Hepatocyte (in vitro differentiated cells): ENCODE measurements at places on chromosomes 13 and 19. TPM values are rescaled to one million over a fixed set of nuclear protein-coding genes. Genes with fewer than 3 reads are reported as not detected.
A peak's percentile ranks its signal among the peaks of the same experiment; 100 is the strongest.

GRCh38 chr19:40175820-40176219 is 15.4 kb upstream of the MAP3K10 start:
- DNase-seq, result no peak

DNA sequence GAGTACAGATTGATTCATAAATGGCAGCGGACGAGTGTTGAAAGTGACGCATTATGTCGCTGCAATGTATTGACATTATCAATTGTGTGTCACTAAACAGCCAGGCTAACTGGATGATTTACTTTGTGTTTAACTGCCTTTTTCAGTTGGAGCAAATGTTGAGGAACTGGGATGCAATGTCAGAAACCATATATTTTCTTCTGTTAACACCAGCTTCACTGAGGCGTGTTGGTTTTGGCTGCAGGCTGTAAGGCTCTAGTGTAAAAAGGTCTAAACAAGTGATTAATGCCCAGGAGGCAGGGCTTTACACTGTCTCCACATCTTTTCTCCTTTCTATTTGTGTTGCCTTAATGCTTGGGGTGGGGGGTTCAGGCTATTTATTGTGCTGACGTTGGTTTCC is 80.1 kb downstream of the GGACT start:
- DNase-seq, result no peak

- DNase-seq, result no peak
Observed at GRCh38 chr13:93857126-93857525, 622.4 kb downstream of the DCT start.

DNA sequence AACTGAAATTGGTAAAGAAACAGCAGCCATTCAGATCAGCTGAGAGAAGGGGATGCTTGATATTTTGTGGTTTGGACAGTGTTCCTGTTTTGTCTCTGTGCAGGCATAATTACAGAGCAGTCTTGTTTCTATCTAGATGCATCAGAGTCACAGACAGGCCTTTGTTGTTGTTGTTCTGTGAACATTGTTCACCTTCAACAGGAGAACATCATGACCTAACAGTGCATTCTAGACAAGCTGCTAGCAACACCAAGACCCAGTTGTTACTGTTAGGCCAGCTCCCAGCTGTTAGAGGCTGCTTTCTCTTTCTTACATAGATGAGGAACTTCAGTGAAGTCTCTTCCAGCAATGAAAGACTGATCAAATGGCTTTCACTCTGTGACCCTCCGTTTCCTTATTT is 8.5 kb upstream of the LSR start:
- DNase-seq, result no peak

DNA sequence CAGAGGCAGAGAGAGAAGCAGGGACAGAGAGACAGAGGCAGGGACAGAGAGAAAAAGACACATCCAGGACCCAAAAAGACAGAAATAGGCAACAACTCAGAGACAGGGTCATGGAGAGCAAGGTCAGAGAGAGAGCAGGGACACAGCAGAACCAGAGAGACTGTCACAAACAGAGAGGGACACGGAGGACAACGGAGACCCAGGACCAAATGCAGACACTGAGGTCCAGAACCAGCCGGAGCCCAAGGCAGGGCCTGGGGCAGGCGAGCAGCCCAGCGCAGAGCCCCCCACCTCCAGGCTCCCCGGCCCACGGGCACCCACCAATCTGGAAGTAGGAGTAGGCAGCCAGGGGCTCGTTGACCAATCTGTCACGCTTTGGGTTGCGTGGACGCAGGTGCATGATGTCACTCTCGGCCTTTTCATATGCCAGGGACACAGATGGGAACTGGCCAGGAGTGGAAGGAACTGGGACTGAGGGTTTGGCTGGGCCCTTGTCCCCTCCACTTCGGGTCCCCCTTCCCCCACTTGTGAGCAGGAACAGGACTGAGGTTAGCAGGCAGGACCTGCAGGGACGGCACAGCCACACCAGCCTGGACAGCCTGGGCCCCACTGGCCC is 8.1 kb downstream of the TMEM147 start:
- no peak for DNase-seq

- no peak for DNase-seq
Observed at GRCh38 chr19:903266-903797, 9.7 kb downstream of the R3HDM4 start.

DNA sequence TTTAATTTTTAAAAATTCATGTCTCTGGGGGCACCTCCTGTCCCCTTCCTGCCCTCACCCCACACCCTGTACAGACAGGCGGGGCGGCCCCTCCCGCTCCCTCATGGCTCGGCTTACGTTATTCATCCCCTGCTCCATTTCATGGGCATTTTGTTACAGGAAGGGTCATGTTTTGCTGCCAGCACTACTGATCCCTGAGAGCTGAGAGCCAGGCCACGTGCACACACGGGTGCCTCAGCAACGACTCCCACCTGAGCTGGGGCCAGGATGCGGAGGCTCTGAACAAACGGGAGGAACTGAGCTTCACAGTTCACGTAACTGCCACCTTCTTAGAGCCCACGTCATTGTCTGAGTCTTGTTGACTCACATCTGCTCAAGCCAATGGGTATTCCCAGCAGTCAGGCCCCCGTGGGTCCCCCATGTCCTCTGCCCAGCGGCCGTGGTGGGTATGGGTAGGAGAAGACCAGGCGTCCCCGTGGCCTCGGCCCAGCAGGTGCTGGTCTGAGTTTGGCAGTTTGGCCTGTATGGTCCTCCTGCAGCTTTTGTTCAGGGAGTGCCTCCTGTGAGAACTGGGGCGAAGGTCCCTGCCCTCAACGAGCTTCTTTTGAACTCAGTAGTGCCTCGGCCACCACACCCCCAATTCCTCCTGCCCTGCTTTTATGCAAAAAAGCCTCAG is 16.4 kb upstream of the TMEM255B start:
- no peak for DNase-seq

- DNase-seq, result no peak
Observed at GRCh38 chr19:38842439-38843174, 7.2 kb downstream of the HNRNPL start.

GRCh38 chr13:34868733-34869132 is 73.3 kb upstream of the NBEA start:
- DNase-seq, result no peak

- DNase-seq, result no peak
Observed at GRCh38 chr19:8131517-8131916, 17.9 kb downstream of the FBN3 start.

DNA sequence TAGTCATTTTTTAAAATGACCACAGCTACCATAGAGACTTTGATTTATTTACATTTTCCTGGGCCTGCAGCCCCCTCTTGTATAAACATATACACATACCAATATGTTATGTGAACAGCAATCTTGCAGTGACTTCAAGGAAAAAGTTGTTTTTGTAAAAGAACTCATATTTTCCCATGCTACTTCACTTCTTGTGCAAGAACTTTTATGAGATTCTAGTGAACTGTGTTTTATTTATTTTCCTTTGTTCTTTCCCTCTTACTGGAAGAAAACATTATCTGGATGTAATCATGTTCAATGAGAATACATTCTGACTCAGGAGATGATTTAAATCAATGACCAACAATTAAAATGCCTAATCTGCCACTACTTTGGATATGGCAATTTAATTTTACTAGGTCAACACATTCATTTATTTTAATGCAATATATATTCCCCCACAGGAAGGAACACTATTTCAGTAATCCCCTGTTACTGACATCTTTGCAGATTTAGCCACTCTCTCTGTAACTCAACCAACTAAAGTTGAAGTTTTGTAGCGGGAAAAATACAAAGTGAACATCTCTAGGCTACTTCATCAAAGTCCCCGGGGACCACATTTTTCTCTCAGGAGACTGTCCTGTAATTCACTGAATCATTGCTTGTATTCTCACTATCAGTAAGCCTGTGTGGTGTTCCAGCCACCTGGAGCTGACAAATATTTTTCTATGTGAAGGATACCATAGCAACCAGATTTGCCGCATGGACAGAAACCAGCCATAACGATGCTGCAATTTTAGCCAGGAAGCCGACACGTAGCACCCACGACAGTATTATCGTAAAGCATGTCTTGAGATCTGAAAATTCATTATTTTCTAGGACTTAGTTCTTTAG is 90.5 kb downstream of the STARD13 start:
- peak; percentile 70 for DNase-seq

DNA sequence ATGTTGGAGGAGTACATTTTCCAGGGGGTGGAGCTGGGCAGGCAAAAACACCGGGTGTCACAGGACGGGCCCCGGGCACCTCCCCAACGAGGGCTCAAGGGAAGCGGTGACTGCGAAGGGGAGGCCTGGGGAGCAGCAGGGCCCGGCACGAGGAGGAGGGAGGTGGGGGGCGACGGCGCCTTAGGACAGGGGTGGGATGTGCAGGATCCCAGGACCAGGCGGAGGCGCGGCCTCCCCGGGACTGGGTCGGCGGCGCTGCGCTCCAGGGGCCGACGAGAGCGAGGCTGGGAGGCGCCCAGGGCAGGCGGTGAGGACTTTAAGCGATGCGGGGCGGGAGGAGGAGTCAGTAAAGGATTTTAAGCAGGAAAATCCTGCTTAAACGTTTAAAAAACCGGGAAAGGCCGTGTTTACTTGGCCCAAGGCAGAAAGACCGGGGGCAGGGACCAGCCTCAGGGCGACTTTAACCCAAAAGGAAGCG is 427 bp downstream of the ZNF160 start:
- DNase-seq, result peak; percentile 65

DNA sequence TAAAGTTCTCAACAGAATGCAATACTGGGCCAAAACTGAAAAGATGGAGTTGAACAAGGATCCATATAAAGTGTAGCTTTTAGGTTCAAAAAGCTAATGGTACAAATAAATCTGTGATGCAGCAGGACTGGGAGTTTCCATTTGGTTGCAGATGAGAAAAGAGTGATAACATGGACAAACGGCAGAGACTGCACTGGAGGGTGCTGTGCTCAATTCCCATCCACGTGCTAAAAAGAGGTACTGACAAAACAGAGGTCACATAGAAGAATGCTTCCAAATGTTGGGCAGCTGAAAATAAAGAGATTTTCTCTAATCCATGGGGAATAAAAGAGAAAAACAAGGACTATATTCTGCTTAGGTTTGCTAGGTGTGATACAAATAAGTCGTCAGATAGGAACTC is 461.6 kb downstream of the LIG4 start:
- DNase-seq, result no peak

GRCh38 chr13:94825507-94825906 is 113.2 kb upstream of the SOX21 start:
- DNase-seq, result peak; percentile 59

GRCh38 chr13:110916301-110917142 is 1.7 kb upstream of the ANKRD10 start:
- DNase-seq, result peak; percentile 37

GRIN2D gene
- 0.40 and 1.00 TPM in 2 replicates for total RNA-seq

PGLYRP1 gene
- not detected in 2 replicates for total RNA-seq

URI1 gene
- total RNA-seq, result 63.6 and 66.7 TPM in 2 replicates

SIGLEC8 gene
- total RNA-seq, result 0.13 and 1.2 TPM in 2 replicates

C1QTNF9 gene
- not detected in 2 replicates for total RNA-seq

FFAR3 gene
- 0.80 and 1.6 TPM in 2 replicates for total RNA-seq

PSG1 gene
- 0.07 TPM in 1 of 2 replicates, not detected in the other for total RNA-seq

VWA8 gene
- 19.5 and 26.6 TPM in 2 replicates for total RNA-seq

SMIM24 gene
- 81.2 and 85.5 TPM in 2 replicates for total RNA-seq

ATP4B gene
- total RNA-seq, result 15.9 and 16.2 TPM in 2 replicates

VSIG10L gene
- 2.5 and 3.4 TPM in 2 replicates for total RNA-seq
